T-helper 2 cell (primary cell): ENCODE measurements at places on chromosomes 2 and 18.

DNA sequence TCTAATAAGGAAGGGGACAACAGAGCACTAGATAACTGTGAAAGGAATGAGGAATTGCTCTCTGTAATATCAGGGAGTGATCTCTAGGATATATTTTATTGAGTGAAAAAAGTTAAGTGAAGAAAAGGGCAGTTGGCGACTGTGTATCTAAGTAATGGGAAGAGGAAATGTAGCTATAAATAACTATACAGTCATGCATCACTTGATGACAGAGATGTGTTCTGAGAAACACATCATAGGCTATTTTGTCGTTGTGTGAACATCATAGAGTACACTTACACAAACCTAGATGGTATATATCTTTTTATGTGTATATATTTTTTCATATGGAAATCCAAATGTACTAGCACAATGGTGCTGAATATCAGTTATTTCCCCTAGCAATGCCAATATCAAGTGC, 329.3 kb downstream of the TXNL1 start:
- DNase-seq, result no peak

DNA sequence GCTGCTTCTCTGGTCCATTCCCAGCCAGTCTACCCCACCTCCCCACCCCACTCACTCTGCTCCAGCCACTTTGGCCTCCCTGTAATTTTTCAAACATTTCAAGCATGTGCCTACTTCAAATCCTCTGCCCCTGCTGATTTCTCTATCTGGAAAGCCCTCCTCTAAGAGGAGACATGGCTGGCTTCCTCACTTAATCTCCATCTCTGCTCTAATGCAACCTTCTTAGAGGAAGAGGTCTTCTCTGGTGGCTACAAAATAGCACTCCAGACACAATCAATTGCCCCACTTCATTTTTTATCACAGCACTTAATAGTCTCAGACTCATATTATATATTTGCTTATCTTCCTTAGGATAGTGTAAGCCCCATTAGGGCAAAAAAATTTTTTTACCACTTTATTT, 161.1 kb upstream of the SLC39A10 start:
- no peak for DNase-seq

GRCh38 chr18:76928179-76928868, 106.0 kb downstream of the ZNF236 start:
- DNase-seq, result no peak

GRCh38 chr18:25805323-25805722, 285.1 kb downstream of the SS18 start:
- no peak for DNase-seq
